ENCODE measurements at places on chromosomes 3 and 15. TPM values are rescaled to one million over a fixed set of nuclear protein-coding genes. Genes with fewer than 3 reads are reported as not detected.

GRCh38 chr3:168858327-168858726 is 762.6 kb upstream of the GOLIM4 start:
- no peak overlapping the region for H3K4me3 ChIP-seq
- H3K27me3 ChIP-seq, result no peaks in the 10 kb centered on the region
- H3K36me3 ChIP-seq, result no peaks in the 10 kb centered on the region
- H3K4me1 ChIP-seq, result no peaks in the 10 kb centered on the region
- no peak overlapping the region for H3K27ac ChIP-seq
- DNase-seq, result no peak

DNA sequence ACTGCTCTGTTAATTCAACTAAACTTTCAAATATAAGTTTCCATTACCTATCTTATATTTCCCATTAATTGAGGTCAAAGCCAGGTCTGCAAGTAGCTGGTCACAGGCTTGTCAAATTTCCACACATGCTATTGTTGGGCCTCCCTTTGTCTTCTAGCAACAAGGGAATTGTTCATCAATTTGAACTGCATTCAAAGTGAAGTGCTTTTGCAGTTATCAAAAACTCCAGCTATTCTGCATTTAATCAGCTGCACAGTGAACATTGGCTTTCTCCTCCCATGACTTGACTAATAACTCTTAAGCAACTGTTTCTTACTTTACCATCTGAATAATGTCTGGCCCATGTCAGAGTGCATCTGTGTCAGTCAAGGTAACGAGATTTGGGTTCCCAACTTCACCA is 198.4 kb downstream of the KCNH8 start:
- DNase-seq, result no peak
- no peak overlapping the region for H3K4me3 ChIP-seq
- H3K27ac ChIP-seq, result no peak overlapping the region
- H3K27me3 ChIP-seq, result no peaks in the 10 kb centered on the region

The RASGRP1 gene
- 2.6 TPM for total RNA-seq

- H3K36me3 ChIP-seq, result no peaks in the 10 kb centered on the region
- no peak overlapping the region for H3K4me3 ChIP-seq
- peaks cover 24% of the 10 kb centered on the region for H3K4me1 ChIP-seq
Observed at GRCh38 chr3:112672716-112673541, 32.0 kb upstream of the CCDC80 start.

- no peaks in the 10 kb centered on the region for H3K27me3 ChIP-seq
- H3K4me3 ChIP-seq, result peak overlapping the region; percentile 5
- H3K4me1 ChIP-seq, result peaks cover 17% of the 10 kb centered on the region
- peak overlapping the region; percentile 59 for H3K27ac ChIP-seq
- H3K36me3 ChIP-seq, result no peaks in the 10 kb centered on the region
- no peak for DNase-seq
Observed at GRCh38 chr3:29430558-29430971, 149.7 kb downstream of the RBMS3 start.

The DRD3 gene
- not detected for total RNA-seq

DNA sequence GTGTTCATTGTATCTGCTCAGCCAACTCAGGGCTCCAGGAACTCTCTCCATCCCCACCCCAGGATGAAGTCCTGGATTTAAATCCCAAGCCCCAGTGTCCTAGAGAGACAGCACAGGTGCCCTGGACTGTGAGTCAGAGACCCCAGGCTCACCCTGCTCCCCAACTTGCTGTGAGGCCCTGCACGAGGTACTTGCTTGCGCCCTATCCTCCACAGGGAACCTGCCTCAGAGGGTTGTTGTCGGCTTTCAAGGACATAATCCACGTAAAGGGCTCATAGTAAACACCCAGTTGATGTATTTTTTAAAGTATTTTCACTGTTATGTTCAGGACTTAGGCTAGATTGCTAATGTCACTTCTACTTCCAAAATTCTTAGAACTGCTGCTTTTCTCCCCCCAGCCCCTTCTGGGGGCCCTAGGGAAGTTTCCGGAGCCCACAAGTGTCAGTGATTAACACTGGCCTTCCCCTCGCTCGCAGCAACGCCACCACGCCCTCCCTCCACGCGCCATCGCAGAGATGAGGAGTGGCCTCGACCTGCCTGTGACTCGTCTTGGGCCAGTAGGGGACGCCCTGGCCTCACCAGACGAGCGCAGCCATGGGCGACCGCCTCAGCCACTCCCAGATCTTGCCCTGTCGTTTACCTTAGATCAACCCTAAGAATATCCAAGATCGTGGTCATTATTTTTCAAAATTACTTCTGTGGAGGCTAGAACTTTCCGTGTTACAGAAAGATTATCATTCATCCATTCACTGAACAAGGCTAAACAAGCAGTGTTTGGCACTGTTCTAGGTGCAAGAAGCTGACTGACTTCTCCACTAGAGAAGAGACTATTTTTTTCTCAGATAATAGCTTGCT is 6.0 kb upstream of the SRP14 start:
- H3K27me3 ChIP-seq, result no peaks in the 10 kb centered on the region
- H3K36me3 ChIP-seq, result no peaks in the 10 kb centered on the region
- DNase-seq, result peak; percentile 74
- peak overlapping the region; percentile 31 for H3K27ac ChIP-seq

The ZDHHC3 gene
- 70.8 TPM for total RNA-seq

The ASB14 gene
- total RNA-seq, result not detected

DNA sequence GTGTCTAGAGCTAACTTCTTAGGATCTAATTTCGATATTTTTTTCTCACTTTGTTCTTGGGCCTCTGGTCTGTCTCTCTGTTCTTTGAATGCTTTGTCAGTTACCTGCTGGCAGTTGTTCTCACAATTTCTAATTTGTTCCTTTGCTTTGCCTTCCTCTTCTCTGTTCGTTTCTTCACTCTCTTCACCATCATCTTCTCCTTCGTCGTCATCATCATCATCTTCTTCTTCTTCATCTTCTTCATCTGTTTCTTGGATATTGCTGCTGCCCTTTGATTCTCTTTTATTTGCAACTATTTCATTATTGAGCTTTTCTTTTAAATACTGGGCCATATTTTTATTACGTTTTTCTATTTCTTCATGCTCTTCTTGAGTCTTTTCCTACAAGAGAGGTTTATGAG is 2.7 kb downstream of the LMOD3 start:
- no peak overlapping the region for H3K27ac ChIP-seq
- no peak overlapping the region for H3K4me3 ChIP-seq
- no peak for DNase-seq
- no peaks in the 10 kb centered on the region for H3K4me1 ChIP-seq

- H3K27ac ChIP-seq, result peak overlapping the region; percentile 98
- peaks cover 23% of the 10 kb centered on the region for H3K4me1 ChIP-seq
- no peak for DNase-seq
- H3K4me3 ChIP-seq, result peak overlapping the region; percentile 98
Observed at GRCh38 chr3:149968216-149968615, 2.5 kb downstream of the PFN2 start.

The SNTN gene
- total RNA-seq, result not detected

DNA sequence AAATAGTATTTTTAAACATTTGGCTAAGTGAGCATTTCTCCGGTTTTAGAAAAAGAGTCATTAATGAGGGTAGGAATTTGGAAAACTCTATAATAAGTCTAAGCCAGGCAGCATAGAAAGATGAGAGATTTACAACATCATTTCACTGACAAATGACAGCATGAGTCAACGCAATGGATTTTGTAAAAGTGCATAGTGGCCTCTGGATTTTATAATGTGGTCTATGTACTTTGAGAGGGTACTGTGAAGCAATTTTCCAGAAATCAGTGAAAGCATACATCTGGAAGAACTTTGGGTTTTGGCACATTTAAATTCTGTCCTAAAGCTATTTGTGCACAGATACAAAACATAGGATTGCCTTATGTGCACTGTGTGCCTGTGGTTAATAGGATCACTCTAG is 130.8 kb upstream of the CCNL1 start:
- H3K27me3 ChIP-seq, result no peaks in the 10 kb centered on the region
- no peaks in the 10 kb centered on the region for H3K36me3 ChIP-seq
- no peak overlapping the region for H3K4me3 ChIP-seq
- DNase-seq, result no peak
- H3K4me1 ChIP-seq, result no peaks in the 10 kb centered on the region
- H3K27ac ChIP-seq, result no peak overlapping the region

GRCh38 chr15:84766461-84767035 is 18.2 kb downstream of the ZNF592 start:
- no peak overlapping the region for H3K27ac ChIP-seq
- H3K27me3 ChIP-seq, result no peaks in the 10 kb centered on the region
- H3K4me1 ChIP-seq, result peaks cover 36% of the 10 kb centered on the region
- H3K36me3 ChIP-seq, result peaks cover 21% of the 10 kb centered on the region
- no peak for DNase-seq
- no peak overlapping the region for H3K4me3 ChIP-seq

- DNase-seq, result no peak
- peak overlapping the region; percentile 49 for H3K4me3 ChIP-seq
- H3K27me3 ChIP-seq, result no peaks in the 10 kb centered on the region
- H3K36me3 ChIP-seq, result no peaks in the 10 kb centered on the region
- peaks cover 8% of the 10 kb centered on the region for H3K4me1 ChIP-seq
Observed at GRCh38 chr15:26028086-26028740, 165.1 kb upstream of the ATP10A start.

DNA sequence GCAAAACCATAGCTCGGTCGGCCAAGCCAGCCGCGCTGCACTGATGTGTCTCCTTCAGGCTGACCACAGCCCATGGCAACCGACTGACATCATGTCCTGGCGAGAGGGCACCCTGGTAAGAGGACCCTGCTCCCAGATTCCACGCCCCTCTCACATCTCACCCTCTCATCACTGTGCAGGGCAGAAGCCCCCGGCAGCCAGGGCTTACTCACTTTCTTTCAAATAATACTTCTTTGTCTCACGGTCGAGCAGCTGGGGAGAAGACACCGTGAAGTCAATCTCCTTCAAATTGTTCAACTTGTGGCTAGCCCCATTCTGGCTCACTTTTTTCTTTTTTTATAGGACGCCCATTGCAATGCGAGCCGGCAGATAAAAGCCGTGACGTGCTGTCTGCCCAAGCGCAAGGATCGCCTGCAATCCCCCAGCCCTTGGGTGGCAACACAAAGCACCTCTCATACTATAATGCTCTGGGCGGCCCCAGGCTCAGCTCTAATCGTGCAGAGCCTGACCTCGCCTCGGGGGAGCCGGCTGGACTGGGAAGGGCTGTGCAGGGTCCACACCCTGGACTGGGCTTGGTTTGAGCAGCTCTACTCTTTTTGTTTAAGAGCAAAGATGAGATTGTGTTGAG is 33.6 kb downstream of the VGLL4 start:
- peaks cover 22% of the 10 kb centered on the region for H3K4me1 ChIP-seq
- no peaks in the 10 kb centered on the region for H3K36me3 ChIP-seq
- H3K27me3 ChIP-seq, result no peaks in the 10 kb centered on the region

DNA sequence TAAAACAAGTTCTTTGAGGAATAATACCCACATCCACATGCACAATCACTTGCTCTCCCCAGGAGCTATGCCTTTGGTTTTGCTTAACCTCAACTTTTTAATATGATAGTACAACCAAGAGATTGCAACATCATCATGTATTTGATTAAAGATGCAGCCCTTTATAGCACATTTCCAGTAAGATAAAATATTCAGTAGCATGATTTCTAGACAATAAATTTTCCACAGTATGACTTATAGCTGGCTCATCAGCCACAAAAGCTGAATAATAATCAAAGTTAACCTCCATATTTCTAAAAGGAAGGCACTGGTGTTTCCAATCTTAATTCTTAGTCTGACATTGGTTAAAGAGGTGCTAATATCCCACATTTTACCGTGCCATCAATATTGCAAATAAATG is 622.5 kb downstream of the TBL1XR1 start:
- H3K27ac ChIP-seq, result no peak overlapping the region
- H3K4me3 ChIP-seq, result no peak overlapping the region
- no peaks in the 10 kb centered on the region for H3K36me3 ChIP-seq
- DNase-seq, result no peak
- no peaks in the 10 kb centered on the region for H3K27me3 ChIP-seq

The TUSC7 gene
- total RNA-seq, result not detected

- H3K27me3 ChIP-seq, result no peaks in the 10 kb centered on the region
- no peak overlapping the region for H3K4me3 ChIP-seq
- H3K27ac ChIP-seq, result no peak overlapping the region
- no peak for DNase-seq
- H3K36me3 ChIP-seq, result no peaks in the 10 kb centered on the region
Observed at GRCh38 chr15:100276506-100276905, 65.3 kb downstream of the ADAMTS17 start.

DNA sequence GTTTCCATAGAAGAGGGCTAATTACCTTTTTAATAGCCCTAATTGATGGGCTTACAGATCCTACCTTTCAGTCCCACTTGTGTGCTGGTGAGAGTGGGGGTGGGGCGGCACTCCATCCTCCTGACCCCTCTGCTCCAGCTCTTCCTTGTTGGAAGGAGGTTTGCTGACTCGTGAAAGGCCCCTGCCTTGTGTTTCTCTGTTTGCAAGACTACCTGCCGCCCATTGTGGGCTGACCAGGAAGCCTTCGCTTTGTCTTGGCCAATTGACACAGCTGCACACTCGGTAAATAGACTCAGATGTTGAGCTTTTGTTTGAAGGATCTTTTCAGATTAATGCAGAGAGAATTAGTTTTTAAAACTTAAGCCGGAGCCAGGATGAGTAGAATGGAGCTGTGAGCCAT is 197.3 kb upstream of the HES1 start:
- no peaks in the 10 kb centered on the region for H3K27me3 ChIP-seq
- DNase-seq, result no peak
- H3K36me3 ChIP-seq, result no peaks in the 10 kb centered on the region
- no peak overlapping the region for H3K27ac ChIP-seq
- no peaks in the 10 kb centered on the region for H3K4me1 ChIP-seq

DNA sequence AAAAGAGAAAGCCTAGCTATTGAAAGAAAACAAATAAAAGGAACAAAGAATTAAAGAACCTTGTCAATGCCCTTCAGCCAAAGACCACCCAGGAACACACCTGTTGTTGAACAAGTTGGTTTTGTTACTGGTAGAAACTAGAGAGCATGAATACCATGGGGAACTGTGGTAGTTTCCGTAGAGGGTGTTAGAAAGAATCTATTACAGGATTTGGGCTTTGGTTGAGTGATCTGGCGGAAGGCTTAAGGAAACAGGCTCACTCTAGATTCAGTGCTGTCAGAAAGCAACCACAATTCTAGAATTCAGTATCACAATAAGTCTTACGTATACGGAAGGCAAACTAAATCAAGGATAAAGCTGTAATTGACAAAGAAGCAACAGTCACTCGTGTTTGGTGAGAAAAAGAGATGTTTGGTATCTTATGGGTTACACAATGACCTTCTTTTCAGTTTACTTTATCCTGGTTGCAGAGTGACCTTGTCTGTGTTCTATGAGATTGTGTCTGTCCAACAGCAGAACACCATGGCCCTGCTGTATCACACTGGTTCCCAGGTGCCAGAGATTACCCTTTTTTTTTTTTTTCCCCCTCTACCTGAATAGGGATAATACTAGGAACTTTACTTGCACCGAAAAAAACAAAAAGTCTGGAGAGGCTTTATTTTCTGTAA is 265.9 kb downstream of the SHQ1 start:
- H3K27me3 ChIP-seq, result no peaks in the 10 kb centered on the region
- H3K36me3 ChIP-seq, result no peaks in the 10 kb centered on the region
- no peak overlapping the region for H3K27ac ChIP-seq
- H3K4me3 ChIP-seq, result no peak overlapping the region
- DNase-seq, result no peak
- H3K4me1 ChIP-seq, result no peaks in the 10 kb centered on the region

Measured in thoracic aorta (tissue), 2 donors.